Left renal cortex interstitium (tissue), 4 donors: ENCODE measurements at places on chromosomes 12 and 14. TPM values are rescaled to one million over a fixed set of nuclear protein-coding genes. Genes with fewer than 3 reads are reported as not detected.

Gene INSM2
- not detected for polyA plus RNA-seq

Gene AKAP5
- 7.9 TPM for polyA plus RNA-seq

GRCh38 chr12:67697967-67698366 lies 49.4 kb downstream of the DYRK2 start:
- DNase-seq = no peak

DNA sequence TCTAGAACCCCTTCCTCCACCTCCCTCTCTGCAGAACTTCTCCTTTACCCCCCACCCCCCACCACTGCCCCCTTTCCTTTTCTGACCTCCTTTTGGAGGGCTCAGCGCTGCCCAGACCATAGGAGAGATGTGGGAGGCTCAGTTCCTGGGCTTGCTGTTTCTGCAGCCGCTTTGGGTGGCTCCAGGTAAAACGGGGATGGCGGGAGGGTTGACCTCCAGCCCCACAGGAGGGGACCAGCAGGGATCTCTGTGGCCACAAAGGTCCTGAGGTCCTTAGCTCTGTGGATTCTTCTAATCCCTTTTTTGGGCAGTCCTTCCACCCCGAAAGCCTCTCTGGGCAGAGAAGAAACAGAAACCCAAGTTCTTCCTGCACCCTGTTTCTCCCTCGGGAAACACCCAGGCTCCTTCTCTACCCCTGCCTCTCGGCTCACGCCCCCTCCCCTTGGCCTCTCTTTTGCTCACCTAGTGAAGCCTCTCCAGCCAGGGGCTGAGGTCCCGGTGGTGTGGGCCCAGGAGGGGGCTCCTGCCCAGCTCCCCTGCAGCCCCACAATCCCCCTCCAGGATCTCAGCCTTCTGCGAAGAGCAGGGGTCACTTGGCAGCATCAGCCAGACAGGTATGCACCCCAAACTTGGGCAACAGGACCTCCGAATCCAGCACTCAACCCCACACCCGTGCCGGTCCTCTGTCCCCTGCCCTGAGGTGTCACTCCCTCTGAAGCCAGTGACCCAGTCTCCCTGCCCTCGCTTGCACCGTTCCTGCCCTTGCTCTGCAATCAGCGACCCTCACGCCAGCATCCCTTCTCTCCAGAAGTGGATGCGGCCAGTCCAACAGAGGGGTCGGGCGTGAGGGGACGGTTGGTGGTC lies 638 bp downstream of the LAG3 start:
- DNase-seq = no peak

DNA sequence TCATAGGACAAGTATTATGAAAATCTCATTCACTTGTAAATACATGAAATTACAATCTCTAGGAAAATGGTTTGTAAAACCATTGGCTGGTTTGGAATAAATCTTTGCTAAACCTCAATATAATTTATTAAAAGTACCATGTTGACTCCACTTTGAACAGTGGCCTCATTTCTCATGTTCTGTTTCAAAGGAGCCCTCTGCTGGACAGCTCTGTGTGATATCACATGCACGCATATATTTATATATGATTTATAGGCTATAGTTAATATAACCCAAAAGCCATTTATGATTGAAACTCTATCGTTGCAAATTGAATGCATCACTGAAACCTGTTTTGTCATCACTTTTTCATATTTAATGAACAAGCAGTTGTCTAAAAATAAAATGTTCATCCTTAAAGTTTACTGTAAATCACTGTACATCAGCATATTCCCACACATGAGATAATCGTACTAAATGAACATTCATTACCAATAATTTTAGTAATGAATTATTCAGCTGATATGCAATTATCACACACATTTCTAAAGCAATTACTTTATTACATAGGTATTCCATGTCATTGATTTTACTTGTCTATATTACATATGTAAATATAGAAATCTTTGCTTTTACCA lies 493.8 kb downstream of the NPAS3 start:
- peak; percentile 5 for DNase-seq

- DNase-seq = no peak
These were observed 8.9 kb upstream of the KRT7 start for GRCh38 chr12:52224151-52224550.

DNA sequence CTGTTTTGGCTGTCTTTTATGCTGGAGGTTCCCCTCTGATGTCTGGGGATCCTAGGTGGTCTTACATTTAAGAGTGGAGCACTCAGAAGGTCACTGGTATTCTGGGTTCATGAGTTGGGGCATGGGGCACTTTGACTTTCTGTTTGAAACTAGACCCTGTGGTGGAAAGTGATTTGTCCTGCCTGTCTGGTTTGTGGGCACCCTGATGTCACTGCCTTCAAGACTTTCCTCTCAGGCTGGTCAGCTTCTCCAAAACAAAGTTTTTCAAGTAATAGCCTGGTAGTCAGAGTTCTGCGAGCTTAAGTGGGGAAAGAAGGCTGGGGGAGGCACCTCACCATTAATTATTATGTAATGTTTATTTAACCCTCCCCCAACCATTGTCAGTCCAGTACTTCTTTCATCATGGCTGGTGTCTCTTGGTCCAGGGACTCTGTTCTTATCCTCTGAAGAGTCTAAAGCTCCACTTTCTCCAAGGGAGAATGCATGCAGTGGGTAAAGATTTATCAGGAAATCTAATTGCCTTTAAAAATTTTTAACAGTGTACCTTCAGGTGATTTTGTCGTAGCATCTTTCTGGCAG lies 35.3 kb downstream of the ZC3H14 start:
- no peak for DNase-seq

- DNase-seq = no peak
These were observed 18.3 kb downstream of the GALNT8 start for GRCh38 chr12:4738541-4738940.
